D341Med (cell line): ENCODE measurements at places on chromosomes 7 and 10.

- DNase-seq, result no peak
Observed at GRCh38 chr7:149774237-149775175, 1.1 kb upstream of the ZNF467 start.

DNA sequence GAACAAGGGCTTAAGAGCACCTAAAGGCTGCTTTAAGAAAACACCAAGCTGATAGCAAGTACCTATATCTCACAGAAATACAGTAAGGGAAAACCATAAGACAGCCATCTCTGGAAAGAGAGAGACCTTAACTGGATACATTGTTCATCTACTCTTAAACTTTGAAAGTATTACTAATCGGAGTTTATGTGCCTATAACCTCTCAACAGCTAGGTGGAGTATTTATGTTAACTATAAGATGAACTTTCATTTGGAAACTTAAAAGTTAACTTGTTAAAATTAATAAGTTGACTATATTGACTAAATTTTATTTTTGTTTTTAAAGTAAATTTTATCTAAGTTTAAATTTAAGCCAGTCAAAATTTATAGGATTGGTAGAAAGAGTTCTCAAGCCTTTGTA, 90.6 kb downstream of the USP6NL start:
- DNase-seq, result no peak

- no peak for DNase-seq
Observed at GRCh38 chr7:1564603-1565022, 5.2 kb downstream of the PSMG3 start.

- DNase-seq, result no peak
Observed at GRCh38 chr10:15591937-15592336, 127.8 kb downstream of the ITGA8 start.

GRCh38 chr7:50331564-50332208, 27.2 kb downstream of the IKZF1 start:
- no peak for DNase-seq

DNA sequence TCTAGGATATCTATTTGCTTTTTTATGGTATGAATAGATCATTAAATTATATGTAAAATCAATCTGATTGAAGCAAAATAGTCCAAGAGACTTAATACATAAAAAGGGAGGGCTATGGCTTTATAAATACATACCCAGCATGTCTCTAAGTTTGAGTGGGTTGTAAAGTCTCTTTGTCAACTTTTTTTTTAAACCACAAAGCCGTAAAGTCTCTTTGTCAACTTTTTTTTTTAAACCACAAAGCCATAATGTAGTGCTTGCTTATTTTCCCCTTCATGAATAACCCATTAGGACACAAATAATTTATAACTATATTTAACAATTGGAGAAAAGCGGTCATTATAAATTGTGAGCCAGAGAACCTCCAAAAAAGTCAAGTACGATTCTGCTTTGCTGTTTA, 5.7 kb downstream of the HECTD2 start:
- DNase-seq, result no peak

- peak; percentile 28 for DNase-seq
Observed at GRCh38 chr7:124155432-124156022, 122.7 kb upstream of the TMEM229A start.

GRCh38 chr7:5284304-5285281, 1.9 kb downstream of the SLC29A4 start:
- DNase-seq, result peak; percentile 86

DNA sequence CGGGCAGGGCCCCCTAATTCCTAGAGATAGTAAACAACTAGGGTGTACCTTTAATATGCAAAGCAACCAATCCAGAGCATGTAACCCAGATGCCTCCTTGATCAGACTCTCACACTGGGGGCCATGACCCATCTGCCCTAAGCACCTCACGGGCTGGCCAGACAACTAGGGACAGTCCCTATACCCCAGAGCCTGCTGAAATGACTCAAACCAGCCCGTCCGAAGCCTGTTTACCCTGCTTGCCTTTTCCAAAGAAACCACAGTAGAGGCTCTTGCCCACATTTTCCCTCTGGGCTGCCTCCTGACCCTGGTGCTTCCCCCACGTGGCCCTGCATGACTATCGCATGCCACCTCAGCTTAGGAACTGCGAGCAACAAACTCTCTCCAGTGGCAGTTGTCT, 46.2 kb downstream of the RGS10 start:
- DNase-seq, result no peak

GRCh38 chr10:131847241-131847783, 53.5 kb upstream of the PPP2R2D start:
- no peak for DNase-seq

GRCh38 chr7:1175967-1176851, 16.2 kb upstream of the ZFAND2A start:
- DNase-seq, result peak; percentile 87

DNA sequence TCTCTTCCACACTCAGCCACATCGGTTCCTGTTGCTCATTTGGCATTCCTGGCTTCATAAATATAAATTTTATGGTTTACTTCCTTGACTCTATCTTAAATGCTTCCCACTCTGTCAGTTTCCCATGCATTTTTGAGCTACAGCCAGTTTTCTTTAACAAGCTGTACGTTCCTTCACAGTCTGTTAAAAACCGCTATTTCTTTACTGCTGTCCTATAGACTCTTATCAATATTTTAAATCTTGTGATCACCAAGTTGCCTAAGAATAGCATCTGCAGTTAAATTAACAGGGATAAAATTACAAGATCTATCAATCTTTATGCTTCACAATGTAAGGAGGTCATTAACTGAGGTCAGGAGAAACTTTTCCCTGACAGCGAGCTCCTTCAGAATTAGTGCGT, 103.1 kb upstream of the RHOBTB1 start:
- DNase-seq, result no peak

DNA sequence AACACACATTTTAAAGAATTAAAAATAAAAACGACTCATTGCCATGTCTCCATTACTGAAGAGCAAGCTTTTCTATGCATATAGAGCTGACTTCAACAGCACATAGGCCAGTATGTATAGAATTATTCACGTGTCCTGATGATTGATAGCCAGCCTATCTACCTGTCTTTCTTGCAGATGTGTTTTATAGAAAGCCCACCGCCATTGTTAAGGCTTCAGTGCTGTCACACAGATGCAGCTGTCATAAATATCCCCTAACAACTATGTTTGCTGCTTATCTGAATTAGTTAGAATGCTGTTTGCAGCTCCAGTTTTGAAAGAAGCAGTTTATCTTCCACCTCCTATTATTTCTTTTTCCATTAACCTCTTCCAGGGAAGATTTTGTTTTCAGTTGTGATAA, 235.9 kb downstream of the SLC25A13 start:
- no peak for DNase-seq

DNA sequence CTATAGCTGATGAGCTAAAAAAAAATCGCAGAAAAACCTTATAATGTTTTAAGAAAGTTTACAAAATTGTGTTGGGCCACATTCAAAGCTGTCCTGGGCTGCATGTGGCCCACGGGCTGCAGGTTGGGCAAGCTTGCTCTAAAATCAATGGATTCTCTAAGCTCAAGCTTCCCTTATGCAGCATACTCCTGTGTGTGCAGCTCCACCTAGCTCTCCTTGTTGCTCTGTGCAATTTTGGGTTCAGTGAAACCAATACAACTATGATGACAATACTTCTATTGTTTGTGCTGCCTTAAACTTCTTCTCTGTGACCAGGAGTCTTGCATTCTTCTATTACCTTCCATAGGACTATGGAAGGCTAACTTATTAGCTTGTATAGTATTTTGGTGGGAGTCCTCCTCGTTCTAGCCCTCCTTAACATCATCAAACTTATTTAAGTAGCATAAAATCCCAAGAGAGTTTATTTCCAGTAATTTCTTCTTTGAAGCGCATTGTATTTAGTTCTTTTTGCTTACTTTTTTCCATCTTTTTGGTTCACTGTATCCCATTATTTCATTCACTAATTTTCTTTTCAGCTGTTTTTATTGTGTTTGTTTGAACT, 170.9 kb upstream of the SMIM30 start:
- peak; percentile 44 for DNase-seq

DNA sequence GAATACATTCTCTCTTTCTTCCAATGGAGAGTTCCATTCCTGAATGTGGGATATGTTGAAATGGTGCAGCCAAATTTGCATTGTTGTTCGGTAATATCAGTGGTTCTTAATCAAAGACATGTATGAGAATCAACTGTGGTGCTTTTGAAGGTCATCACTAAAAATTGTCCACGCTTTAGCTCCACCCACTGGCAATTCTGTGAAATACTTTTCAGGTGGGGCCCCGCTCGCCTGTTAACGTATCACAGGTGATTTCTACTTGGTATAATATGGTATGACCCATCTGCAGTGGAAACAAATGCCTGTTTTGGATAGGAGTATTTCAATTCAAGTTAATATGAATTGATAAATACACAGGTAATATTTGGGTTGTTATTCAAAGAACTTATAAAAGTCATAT, 178.4 kb downstream of the NSUN6 start:
- peak; percentile 58 for DNase-seq

GRCh38 chr7:158430308-158431034, 157.2 kb downstream of the PTPRN2 start:
- no peak for DNase-seq

DNA sequence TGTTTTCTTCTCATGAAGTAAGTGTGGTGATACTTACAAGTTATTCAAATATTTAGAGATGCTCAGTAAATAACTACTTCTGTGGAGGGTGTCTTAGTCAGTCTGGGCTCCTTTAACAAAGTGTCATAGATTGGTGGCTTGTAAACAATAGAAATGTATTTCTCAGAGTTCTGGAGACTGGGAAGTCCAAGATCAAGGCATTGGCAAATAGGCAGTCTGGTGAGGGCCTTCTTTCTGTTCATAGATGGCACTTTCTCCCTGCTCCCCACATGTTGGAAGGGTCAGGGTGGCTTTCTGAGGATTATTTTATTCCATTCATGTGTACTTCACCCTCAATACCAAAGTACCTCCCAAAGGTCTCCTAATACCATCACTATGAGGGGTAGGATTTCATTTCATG, 18.4 kb downstream of the RPA3 start:
- DNase-seq, result no peak

DNA sequence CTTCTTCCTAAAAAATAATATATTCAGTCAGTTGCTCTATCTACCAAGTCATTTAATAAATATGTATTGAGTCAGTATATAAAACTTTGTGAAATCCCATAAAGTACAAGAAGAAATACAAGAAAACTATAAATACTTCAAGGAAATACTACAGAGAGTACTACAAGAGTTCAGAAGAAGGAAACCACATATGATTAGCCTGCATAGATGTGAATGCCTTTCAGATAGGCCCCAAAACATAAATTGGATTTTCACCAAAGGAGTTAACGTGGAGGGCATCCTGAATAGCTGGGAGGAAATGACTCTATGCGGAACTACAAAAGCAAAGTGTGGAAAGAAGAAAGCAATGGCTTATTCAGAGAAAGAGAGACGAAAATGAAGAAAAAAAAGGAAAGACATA, 120.1 kb downstream of the LRRN3 start:
- no peak for DNase-seq

DNA sequence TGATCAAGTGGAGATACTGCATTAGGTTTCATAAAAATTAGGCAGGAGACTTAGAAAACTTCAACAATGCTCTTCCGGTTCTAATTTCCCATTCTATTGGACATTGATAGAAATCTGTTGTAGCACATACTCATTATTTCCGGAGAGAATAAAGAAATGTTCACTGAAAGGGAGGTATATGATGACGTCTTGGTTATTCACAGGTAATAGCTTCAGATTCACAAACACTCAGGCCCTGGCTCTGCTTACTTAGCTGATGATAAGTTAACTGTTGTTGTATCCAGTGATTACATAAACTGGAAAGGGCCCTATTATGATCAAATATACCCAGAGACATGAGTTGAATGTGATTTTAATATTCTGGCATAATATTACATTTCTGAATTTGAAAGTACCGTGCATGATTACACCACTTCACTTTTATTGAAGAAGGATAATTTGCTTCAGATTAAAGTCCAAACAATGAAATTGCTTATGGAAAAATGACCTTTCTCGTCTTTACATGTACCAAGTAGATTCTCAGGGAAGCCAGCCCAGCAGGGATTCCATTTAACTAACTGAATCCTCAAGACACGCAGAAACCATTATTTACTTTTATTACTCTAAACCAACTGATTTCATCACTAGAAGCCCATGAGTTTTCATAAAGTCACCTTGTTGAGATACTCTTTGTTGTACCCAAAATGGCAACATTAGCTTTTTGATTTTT, 288.0 kb upstream of the PITRM1 start:
- DNase-seq, result no peak
